Hepatic stellate cell (primary cell): ENCODE measurements at places on chromosomes 11 and 22.

DNA sequence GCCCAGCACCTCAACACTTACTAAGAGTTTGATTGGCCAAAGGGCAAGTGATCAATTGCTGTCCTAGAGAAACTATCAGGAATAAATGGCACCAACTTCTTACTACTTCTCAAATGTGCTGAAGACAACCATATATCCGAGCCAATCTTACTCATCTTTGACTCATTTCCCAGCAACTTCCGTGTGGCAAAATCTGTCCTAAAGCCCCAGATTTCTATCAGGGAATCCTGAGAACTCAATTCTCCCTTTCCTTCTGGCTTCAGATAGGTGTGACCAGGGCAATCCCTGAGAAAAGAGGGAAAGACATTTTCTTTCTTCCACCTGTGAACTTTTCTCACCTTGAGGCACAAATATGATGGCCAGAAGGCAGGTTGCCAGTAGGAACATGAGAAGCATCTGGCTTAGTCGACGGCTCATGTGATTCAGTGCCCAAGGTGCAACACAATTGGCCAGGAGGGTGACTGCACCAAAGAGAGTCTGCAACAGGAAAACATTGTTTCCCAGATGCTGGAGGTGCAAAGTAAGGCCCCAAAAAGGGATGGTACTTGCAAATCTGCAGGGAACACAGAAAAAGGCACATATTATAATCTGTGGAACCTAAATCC, 21.8 kb upstream of the SLC22A24 start:
- DNase-seq, result no peak

- DNase-seq, result no peak
Observed at GRCh38 chr11:1988667-1989317, 8.8 kb downstream of the H19 start.

- no peak for DNase-seq
Observed at GRCh38 chr11:131665344-131665968, 295.0 kb downstream of the NTM start.

- no peak for DNase-seq
Observed at GRCh38 chr11:14079011-14079410, 116.5 kb downstream of the SPON1 start.

- no peak for DNase-seq
Observed at GRCh38 chr11:32705309-32706033, 89.0 kb downstream of the CCDC73 start.

DNA sequence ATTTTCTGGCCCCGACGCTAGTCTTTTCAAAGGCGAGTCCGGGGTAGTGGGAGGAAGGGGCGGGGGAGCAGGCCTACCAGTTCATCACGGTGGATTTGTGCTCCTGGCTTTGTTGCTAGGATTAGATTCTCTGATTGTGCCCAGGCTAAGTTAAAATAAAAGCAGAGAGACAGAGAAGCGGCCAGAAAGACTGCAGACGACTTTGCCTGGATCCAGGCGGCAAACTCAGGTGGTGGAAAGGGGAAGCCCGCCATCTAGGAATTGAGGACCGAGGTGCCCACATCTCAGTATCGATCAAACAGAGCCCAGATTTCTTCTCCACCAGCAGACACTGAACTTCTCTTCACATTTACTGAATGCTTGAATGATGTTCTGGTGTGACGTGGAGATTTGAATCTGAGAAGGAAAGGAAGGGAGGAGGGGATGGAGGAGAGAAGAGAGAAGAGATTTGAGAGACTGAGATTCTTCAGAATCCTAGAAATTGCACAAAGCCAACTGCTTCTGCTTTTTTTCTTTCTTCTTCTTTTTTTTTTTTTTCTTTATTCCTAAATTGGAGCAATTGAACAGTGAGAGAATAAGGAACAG, 2.7 kb downstream of the FAT3 start:
- DNase-seq, result peak; percentile 7

GRCh38 chr11:1049431-1049891, 12.9 kb upstream of the MUC6 start:
- DNase-seq, result no peak

- DNase-seq, result no peak
Observed at GRCh38 chr11:88119561-88119960, 55.7 kb downstream of the RAB38 start.

- DNase-seq, result no peak
Observed at GRCh38 chr11:16809886-16810668, 71.6 kb downstream of the C11orf58 start.

- peak; percentile 77 for DNase-seq
Observed at GRCh38 chr11:94128746-94129511, at the start of gene PANX1. TSS of gene PANX1 (plus strand) at chr11:94128841. CDS start at chr11:94129313, 472 bp downstream.

GRCh38 chr22:22360014-22360413, 115.4 kb downstream of the VPREB1 start:
- DNase-seq, result no peak

GRCh38 chr11:65069217-65069616, 10.9 kb upstream of the NAALADL1 start:
- no peak for DNase-seq

GRCh38 chr11:28463826-28464225, 355.6 kb downstream of the METTL15 start:
- DNase-seq, result no peak

- no peak for DNase-seq
Observed at GRCh38 chr11:24661331-24661730, 164.5 kb downstream of the LUZP2 start.

GRCh38 chr22:50215297-50216054, 14.7 kb downstream of the SELENOO start:
- DNase-seq, result no peak

GRCh38 chr11:69156235-69156639, 502 bp downstream of the SMIM38 start:
- no peak for DNase-seq

GRCh38 chr22:36369922-36370791, 17.6 kb downstream of the MYH9 start:
- no peak for DNase-seq

DNA sequence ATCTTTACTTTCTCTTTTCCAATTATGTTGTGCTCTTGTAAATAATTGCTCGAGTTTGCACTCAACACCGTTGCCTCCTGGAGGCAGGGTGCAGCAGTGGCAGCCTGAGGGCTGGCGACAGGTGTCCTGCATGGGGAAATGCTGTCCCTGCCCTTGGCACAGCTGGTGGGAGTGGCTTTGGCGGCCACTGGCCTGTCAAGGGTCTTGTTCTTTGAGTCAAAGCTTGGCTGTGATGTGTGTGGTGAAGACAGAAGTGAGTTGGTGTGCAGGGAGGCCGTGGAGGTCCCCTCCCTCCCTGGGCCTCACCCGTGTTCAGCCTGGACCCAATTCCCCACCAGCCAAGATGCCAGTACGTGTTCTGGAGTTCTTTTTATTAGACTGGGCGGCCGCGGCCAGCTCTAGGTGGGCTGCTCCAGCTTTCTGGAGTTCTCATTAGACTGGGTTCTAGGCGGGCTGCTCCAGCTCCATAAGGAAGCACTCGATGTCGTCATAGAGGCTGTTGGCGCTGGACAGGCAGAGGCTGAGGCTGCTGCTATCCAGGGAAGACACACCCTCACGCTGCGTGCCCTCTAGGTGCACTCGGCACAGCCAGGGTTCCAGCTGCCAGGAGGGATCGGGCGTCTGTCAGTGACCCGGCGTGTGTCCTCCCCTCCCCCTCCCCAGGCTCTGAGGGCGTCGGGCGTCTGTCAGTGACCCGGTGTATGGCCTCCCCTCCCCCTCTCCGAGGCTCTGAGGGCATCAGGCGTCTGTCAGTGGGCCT, 3.4 kb downstream of the IRF7 start:
- DNase-seq, result no peak

DNA sequence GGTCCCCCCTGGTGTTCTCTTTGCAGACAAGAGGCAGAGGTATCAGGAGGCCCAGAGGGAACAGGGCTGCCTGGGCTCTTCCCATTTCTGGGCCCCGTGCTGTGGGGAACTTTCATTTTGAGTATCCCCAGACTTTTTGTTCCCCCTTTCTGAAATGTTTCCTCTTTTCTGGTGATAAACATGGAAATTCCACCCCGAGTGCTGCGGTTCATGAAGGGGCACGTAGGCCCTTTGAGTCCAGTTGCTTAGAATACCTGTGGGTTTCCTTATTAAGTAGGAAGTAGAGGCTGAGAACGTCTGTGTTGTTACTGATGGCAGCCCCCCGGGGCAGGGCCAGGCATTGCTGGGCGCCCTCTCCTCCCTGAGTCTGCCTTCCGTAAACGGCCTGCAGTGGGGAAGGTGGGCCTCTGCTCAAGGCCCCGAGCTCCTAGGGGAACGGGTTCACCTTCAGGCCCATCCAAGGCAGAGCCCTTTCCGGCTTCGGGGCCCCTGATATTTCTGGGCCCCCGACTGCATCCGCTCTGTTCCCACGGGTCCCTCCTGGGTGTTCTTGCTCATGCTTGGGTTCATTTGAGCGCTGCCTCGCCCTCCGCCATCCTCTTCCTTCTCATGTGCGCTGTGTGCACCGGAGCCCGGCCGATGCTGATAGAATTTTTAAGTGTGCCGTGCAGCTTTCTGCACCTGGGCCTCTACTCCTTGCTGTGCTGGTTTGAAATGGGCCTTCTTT, 12.0 kb downstream of the TBC1D22A start:
- DNase-seq, result no peak

DNA sequence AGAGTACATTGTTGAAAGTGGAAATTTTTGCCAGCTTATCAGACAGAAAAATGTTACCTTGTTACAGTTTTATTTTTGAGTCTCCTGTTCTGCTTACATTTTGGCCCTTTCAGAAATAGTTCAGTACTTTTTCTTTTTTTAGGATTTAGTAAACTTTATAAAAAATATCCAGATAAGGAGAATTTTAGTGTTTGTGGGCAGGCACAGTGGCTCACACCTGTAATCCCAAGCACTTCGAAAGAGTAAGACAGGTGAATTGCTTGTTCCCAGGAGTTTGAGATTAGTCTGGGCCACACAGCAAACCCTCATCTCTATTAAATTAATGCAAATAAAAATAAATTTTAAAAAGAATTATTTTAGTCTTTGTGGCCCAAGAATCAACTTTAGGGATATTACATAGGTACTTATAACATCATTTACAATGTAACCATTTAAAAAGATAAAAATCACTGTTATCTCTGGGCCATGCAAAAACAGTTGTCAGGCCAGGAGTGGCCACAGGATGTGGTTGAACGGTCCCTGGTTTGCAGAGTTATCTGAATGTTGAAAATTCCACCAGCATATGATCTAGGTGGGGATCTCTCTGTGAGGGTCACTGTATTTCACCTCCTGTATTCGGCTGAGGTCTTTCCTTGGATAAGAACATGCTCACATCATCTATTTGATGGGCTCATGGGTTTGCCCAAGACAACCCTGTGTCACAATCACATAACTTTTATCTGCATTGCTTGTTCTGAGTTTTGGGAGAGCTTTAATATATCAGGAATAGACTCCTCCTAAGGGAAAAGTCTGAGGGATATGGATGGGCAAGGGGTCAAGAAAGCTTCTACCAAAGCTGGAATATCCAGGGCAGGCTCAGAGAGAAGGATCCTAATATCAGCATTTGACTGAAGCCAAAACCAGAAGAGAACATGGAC, 91.5 kb downstream of the GGTLC2 start:
- no peak for DNase-seq

DNA sequence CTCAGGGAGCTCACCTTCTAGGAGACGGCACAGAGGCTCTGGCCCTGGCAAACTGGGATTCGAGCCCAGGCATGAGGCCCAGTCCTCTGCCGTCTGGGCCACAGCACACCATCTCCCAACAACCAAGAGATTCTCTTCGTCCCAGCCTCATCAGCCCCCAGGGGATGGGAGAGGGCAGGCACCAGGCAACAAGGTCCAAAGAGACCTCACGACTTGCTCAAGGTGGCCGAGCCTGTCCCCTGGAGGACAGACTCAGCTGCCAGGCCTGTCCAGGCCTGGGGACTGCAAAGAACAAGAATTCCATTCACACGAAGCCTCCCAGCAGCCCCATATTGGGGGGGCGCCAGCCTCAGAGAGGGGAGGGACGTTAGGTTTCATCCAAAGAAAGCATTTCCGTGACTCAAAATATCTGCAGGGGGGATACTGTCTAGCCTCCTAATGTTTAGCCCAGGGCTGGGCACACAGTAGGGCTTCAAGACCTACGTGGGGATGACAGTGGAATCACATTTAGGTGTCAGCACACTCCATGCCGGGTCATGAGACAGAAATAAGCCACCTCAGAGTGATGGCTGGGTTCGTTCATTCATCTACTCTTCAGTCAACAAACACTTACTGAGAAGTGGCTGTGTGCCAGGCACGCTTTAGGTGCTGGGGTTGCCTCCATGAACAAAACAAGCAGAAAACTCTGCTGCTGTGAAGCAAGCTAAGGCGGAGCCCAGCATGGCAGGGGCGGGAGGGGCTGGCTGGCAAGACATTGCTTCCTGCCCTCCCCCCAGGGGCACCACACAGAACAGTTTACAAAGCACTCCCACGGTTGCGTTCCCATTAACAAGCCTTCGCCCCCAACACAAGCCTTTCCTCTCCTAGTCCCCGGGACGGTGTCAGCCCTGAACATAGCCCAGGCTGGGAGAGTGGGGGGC, 1.2 kb downstream of the CARNS1 start:
- DNase-seq, result no peak

DNA sequence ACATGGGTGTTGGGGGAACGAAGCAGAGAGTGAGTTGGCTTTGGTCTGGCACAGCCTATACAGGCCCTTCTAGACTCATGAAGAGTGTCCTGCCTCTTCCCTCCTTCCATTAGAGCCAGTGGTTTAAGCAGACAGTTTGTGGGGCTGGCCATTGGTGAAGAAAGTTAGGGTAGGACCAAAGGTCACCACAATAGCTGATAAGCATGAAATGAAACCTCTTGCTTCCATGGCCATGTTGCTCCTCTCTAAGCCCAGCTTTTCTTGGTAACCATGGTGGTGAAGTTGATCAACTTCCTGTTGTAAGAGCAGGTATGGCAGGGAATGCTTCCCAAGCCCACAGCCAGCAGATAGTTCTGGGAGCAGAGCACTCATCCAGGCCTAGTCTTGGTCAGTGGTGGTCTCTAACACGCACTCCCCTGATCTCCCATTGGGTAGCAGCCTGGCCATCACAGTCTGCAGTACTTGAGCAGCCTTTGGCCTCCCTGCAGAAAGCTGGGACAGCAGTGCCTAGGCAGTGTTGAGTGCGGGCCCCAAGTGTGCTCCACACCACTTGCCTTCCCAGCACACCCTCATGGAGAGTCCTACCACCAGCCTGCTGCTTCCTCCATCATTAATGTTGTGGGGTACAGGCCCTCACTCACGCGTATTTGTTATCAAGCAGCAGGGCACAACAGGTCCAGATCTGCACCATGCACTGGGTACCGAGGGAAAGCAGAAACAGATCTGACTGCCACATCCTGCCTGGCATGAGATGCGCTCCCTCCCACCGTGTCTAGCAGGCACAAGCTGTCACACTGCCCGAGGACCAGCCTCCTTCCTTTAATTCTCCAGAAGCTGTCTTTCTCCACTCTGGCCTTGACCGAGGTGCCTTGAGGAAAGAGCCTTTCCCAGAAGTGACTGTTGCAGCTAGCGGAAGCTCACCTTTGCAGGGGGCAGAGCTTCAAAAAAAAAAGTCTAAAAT, 65.8 kb upstream of the SUSD2 start:
- no peak for DNase-seq

- DNase-seq, result no peak
Observed at GRCh38 chr22:29158546-29158945, 47.1 kb upstream of the EMID1 start.

GRCh38 chr11:22670830-22671229, 4.4 kb downstream of the GAS2 start:
- DNase-seq, result no peak

DNA sequence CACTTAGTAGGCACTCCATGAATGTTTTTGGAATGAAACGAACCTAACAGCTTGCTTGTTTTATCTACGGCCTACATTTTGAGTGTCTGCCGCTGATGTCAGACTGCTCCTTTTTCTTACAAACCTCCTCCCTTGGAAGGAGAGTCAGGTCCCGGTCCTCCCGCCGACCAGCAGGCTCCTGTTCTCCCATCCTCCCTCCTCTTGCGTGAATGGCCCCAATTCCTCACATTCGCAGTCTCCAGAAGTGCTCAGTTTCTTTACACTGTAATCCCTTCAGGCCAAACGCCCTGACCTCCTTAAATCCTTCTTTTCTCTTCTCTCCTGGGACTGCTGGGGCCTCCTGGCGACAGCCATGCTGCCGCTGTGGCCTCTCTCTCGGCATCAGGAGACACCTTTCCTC, 82.6 kb upstream of the CSNK2A3 start:
- no peak for DNase-seq
